ENCODE measurements at places on chromosomes 16 and 17. TPM values are rescaled to one million over a fixed set of nuclear protein-coding genes. Genes with fewer than 3 reads are reported as not detected.

- peak; percentile 73 for DNase-seq
- H3K4me3 ChIP-seq: peak overlapping the region; percentile 80
- peaks cover 13% of the 10 kb centered on the region for H3K4me1 ChIP-seq
Observed at GRCh38 chr17:76384987-76385891, 830 bp downstream of the SPHK1 start.

DNA sequence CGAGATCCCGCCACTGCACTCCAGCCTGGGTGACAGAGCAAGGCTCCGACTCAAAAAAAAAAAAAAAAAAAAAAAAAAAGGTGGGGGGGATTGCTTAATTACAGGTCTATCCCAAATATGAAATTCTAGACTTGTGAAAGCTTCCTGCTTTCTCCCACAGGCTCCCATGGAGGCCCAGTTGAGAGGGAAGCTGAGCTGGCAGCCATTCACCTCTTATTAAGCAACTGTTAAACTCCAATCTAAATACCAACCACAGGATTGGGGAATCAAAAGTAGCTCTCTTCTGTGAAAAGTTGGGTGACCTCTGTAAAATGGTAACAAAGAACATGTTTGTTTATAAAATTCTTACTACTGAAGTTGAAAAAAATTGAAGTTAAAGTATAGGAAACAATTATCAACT is 45.8 kb upstream of the STAC2 start:
- no peaks in the 10 kb centered on the region for H3K4me1 ChIP-seq
- no peak overlapping the region for H3K27ac ChIP-seq
- DNase-seq: peak; percentile 52
- H3K36me3 ChIP-seq: peaks cover 19% of the 10 kb centered on the region
- H3K4me3 ChIP-seq: no peak overlapping the region

DNA sequence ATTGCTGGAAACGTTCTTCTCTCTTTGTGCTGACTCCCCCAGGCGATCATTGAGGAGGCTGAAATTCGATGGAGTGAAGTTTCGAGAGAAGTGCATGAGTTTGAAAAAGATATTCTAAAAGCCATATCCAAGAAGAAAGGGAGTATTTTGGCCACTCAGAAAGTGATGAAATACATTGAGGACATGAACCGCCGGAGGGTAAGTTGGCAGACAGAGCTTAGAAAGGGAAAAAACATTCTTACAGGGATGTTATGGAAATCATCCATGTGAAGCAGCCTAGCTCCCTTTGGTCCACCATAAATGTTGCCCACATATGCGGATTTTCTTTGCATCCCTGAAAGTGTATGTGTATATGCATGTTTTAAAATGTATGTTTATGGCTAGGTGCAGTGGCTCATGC is 36.5 kb downstream of the PRSS54 start:
- H3K36me3 ChIP-seq: no peaks in the 10 kb centered on the region
- H3K4me3 ChIP-seq: no peak overlapping the region
- no peak overlapping the region for H3K27ac ChIP-seq
- H3K27me3 ChIP-seq: no peaks in the 10 kb centered on the region

GRCh38 chr17:20189979-20190378 is 180.8 kb downstream of the SPECC1 start:
- H3K4me3 ChIP-seq: no peak overlapping the region
- no peak for DNase-seq

The C17orf100 gene
- 0.28 TPM for total RNA-seq

The G6PC1 gene
- total RNA-seq: not detected

- no peaks in the 10 kb centered on the region for H3K36me3 ChIP-seq
- no peak for DNase-seq
- H3K27me3 ChIP-seq: peaks cover 3% of the 10 kb centered on the region
- no peak overlapping the region for H3K27ac ChIP-seq
Observed at GRCh38 chr17:41657936-41658335, 30.7 kb upstream of the EIF1 start.

DNA sequence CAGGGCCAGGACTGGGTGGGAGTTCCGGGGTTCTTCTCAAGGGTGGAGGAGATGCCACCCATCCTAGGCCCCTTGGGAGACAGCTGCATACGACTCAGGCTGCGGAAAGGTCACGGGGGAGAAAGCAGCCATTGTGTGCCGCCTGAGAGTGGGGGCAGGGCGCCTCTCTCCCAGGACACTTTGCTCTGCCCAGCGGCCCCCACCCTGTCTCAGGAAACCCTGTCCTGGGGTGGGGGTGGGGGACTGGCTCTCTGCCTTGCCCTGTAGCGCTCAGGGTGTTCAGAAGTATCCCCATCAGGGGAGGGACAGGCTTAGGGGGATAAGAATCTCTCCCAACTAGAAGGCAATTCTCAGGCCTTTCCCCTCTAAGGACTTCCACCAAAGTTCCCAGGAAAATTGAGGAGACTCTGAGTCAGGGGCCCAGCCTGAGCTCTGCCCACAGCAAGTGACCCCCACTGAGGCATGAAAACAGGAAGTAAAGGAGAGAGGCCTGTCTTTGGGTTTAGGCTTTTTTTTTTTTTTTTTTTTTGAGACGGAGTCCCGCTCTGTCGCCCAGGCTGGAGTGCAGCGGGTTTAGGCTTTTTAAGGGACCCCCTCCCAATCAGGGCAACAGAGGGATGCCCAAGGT is 4.9 kb downstream of the GIT1 start:
- peaks cover 24% of the 10 kb centered on the region for H3K36me3 ChIP-seq
- no peak overlapping the region for H3K4me3 ChIP-seq
- peaks cover 21% of the 10 kb centered on the region for H3K4me1 ChIP-seq
- H3K27me3 ChIP-seq: no peaks in the 10 kb centered on the region
- no peak overlapping the region for H3K27ac ChIP-seq

The ATP2C2 gene
- not detected for total RNA-seq

The CCDC92B gene
- not detected for total RNA-seq

The LPO gene
- total RNA-seq: not detected

DNA sequence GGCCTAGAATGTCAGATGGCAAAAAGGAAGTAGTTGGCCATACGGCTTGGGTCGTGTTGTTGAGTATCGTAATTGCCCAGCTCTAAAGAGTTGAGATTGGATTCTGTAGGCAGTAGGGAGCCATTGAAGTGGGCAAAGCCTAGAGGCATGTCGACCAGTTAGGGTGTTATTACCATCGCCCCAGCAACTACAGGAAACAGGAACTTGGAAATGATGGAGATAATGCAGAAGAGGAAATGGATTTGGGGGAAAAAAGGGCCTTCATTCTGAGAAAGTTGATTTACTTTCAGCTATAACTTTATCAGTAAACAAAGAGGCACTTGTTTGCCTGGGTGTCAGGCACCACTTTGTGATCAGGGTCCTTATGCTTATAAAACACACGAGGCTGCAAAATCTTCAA is 52.6 kb downstream of the COX10 start:
- no peak for DNase-seq
- H3K4me1 ChIP-seq: no peaks in the 10 kb centered on the region
- no peak overlapping the region for H3K27ac ChIP-seq
- no peak overlapping the region for H3K4me3 ChIP-seq
- H3K27me3 ChIP-seq: no peaks in the 10 kb centered on the region

GRCh38 chr17:50893183-50893993 is 27.2 kb upstream of the TOB1 start:
- peak; percentile 52 for DNase-seq
- H3K4me1 ChIP-seq: peaks cover 2% of the 10 kb centered on the region
- no peaks in the 10 kb centered on the region for H3K36me3 ChIP-seq
- H3K4me3 ChIP-seq: no peak overlapping the region
- peaks cover 14% of the 10 kb centered on the region for H3K27me3 ChIP-seq
